Stimulated activated CD4-positive, alpha-beta T cell treated with anti-CD3 and anti-CD28 coated beads, Interleukin-15, amount 100 ng/mL, for 24 hours (primary cell): ENCODE measurements at places on chromosomes 7 and 10.

- no peak for DNase-seq
These were observed 30.7 kb upstream of the ELOVL3 start for GRCh38 chr10:102195296-102195870.

DNA sequence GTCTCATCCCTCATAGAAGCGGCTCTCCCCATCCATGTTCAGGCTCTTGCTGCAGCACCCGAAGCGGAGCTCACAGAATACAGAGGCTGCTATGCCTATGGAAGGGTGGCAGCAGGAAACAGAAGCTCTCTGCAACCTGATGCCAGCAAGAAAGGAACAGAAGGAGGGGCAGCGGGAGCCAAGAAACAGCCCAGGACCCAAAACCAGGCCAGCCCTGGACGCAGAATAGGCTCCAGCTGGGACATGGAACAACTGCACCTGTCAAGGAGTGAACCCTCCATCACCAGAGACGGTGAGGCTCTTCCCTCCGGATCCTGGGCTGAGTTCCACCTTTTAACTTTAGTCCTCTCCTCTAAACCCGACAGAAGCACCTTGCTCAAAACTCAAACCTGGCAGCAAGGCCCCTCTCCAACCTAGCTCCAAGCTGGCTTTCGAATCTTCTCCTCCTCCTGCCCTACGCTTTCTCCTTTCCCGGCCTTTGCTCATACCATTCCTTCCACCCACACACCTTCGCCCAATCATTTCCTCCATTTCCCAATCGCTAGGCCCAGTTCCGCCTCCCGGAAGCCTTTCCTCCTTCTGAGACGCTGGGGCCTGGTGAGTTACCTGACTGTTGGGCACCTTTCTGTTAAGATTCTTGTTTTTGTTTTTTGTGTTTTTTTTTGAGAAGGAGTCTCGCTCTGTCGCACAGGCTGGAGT lies 122.8 kb upstream of the ZNF92 start:
- DNase-seq: no peak

DNA sequence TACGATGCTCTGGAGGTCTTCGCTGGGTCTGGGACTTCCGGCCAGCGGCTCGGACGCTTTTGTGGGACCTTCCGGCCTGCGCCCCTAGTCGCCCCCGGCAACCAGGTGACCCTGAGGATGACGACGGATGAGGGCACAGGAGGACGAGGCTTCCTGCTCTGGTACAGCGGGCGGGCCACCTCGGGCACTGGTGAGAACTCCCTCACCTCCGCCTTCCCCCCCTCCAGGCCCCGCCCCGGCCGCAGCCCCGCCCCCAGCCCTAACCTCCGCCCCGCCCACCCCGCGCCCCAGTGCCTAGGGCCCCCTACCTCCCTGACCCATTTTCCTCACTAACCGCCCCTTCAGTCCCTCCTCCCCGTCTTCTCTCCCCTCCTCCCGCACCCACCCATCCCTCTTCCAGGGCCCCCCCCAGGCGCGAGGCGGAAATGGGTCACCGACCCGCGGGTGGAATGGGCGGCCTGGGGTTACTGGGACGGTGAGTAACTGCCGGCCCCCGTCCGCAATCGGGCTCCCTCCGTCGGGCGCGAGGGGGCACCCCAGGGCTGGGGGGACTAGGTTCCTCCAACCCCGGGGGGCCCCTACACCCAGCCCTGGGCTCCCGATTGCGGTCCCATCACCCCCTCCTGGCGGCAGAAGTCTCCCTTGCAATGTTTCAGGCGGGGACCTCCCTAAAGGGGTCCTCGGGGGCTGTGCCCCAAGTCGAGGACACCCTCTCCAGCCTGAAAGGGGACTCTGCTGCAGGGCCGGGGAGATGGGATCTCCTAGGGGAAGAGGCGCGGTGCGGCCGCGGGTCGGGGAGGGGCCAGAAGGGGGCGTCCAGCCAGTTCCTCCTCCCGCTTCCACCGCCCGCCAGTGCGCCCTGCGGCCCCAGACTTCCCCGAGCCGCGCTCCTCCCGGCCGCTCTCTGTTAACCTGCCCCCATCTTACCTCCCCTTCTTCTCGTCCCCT lies 2.1 kb downstream of the PCOLCE start:
- peak; percentile 82 for DNase-seq

- no peak for DNase-seq
These were observed 111.3 kb downstream of the ITGB8 start for GRCh38 chr7:20441991-20442441.

GRCh38 chr7:13778967-13779366 lies 210.5 kb downstream of the ETV1 start:
- DNase-seq: peak; percentile 5

DNA sequence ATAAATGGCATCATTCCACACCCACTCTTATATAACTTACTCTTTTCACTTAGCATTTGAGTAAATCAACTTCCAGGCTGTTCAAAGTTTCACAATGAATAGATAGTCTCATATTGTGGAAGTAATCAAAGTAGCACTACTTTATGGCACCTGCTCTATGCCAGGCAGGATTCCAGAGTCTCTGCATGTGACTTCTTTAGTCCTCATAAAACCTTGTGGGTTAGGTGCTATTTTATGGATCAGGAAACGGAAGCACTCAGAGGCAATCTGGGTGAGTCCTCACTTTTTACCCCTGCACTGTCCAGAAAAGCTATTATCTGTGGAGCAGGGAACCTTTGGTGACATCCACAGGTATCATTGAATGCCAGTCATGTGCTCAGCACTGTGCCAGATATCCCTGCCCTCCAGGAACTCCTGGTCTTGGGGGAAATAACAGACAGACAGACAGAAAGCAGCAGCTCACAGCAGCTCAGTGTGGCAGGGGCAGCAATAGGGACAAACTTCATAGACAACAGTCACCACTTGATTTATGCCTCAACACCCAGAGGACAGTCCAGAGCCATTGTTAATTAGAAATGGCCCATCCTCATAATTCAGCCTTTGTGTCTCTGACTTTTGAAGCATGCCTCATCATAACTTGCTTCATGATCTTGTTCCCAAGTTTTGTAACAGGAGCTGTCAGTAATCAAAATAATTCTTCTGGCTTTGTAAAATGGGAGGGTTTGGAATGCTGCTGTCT lies 160.6 kb downstream of the SEC23IP start:
- no peak for DNase-seq

DNA sequence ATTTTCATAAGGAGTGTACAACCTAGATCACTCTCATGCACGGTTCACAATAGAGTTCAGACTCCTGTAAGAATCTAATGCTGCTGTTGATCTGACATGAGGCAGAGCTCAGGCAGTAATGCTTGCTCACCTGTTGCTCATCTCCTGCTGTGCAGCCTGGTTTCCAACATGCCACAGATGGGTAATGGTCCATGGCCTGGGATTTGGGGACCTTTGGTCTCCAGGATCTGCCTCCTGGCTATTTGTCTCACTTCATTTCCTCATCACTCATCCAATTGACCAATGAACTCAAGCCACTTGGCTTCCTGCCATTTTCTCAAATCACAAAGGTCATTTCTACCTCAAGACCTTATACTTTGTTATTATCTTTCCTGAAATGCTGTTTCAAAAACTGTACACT lies 786.1 kb downstream of the ANKRD7 start:
- DNase-seq: no peak

- DNase-seq: no peak
These were observed 2.0 kb downstream of the COPS6 start for GRCh38 chr7:100090527-100091410.

- no peak for DNase-seq
These were observed 14.3 kb downstream of the CALML3 start for GRCh38 chr10:5538892-5539651.

DNA sequence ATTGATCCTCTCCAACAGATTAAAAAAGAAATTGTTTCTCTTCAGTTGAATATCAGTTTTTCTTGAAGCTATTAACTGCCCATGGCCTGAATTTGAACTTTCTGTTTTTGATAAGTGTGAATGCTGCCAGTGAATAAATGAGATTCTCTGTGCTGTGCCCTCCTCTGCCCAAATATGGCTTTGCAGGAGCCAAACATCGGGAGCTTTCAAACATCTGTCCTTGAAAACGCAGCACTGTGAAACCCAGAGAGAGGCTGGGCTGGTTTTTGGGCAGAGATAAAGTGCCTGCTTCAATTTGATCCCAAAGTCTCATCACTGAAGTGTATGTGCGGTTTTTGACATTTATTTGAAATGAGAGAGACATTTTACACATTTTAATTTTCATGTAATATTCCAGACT lies 268.3 kb upstream of the SHH start:
- DNase-seq: no peak

DNA sequence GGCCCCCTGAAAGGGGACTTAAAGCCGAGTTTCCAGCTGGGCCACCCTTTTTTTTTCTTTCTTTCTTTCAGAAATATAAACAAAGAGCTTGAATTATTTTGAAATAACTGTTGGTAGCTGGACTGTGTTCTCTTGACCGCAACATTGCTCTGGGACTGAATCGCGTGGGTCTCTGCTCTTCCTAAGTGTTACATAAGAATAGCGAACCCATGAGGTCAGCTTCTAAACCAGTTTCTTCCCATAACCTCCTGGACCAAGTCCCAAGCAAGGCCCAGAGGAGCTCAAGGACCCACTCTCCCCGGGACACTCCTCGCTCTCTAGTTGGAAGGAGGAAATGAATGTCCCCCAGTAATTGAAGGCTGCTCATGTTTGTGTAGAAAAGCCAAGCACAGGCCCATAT lies 91.1 kb downstream of the CXCL12 start:
- DNase-seq: no peak

DNA sequence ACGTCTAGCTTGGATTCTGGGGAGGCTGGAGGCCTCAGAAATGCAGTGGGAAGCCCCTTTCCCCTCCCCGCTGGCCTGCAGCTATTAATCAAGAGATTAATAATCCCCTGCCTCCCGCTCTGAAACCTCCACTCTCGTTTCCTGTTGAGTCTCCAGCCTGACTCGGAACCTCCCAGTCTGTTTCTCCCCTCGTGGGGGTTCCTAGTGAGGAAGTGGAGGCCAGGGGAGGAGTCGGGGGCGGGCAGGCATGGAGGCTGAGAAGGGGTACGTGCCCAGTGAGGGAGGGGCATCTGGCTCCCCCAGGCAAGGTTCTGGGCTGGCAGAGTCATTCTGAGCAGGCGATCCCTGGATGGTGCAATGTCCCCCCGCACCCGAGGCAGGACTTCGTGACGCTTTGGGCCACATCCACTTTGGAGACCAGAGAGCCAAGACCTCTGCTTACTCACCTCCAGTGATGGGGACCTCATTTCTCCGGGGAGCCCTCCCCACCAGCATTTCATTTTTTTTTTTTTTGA lies 73.6 kb downstream of the COL26A1 start:
- DNase-seq: no peak

GRCh38 chr10:6561552-6561951 lies 18.5 kb downstream of the PRKCQ start:
- DNase-seq: no peak

GRCh38 chr7:21986096-21986495 lies 40.4 kb upstream of the CDCA7L start:
- DNase-seq: no peak

DNA sequence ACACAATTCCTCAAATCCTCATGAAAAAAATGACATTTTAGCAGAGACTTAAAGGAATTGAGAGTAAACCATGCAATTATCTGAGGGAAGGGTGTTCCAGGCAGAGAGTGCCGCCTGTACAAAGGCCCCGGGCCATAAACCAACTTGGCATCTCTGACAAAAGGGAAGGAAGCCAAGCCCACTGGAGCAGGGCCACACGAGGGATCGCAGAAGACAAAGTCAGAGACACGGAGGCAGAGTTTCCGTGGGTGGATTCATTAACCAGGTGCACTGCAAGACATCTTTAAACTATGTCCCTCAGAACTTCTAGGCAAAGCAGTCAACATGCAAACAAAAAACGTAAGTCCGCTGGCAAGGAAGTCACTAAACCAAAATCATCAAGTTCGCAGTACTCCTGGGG lies 92.0 kb downstream of the SFMBT2 start:
- DNase-seq: no peak

DNA sequence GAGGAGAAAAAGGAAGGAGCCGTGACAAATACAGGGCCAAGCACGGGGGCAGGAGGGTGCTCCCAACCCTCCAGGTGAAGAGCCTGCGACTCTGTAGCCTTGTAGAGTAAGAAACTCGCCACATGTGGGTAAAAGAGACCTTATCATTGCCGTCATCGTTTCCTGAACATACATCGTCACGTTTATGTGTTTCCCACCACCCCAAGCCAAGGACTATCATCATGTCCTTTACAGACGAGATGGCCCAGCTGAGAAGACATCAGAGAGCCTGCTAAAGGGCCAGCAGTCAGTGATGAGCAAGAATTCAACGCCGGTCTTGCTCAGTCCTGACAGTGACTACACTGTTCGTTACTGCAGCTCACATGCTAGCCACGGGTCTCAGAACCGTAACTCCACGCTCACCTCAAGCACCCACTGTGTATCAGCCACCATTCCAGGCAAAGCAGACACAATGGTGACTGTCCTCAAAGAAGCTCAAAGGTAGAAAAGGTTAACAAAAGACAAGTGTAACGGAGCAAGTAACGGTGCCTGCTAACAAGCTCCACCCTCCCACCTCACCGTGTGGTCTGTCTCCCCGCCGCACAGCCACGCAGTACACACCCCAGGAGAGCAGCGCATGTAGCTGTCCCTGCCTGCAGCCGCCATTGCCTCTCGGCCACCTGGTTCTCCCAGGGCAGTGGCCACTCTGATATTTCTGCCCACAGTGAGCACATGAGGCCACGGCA lies 147.8 kb downstream of the MAD1L1 start:
- no peak for DNase-seq

- no peak for DNase-seq
These were observed 239.6 kb upstream of the STEAP1 start for GRCh38 chr7:89914711-89915110.

GRCh38 chr10:78648256-78648860 lies 420.4 kb upstream of the ZMIZ1 start:
- DNase-seq: no peak

DNA sequence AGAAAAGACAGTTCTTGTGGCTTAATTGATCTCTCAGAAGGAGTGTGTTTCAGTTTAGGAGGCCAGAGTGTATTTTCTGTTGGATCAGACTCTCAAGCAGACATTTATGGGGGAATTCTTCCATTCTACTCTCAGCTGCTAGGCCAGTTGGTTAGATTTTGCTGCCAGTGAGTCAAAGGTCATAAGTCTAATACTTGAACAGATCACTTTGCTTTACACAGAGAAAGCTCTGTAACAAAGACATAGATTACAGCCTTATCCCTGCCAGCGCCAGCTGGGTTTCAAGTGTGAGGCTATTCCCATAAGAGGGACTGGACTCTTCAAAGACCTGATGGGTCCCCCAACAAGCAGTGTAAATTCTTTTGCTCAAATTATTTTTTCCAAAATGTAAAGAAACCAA lies 145.6 kb upstream of the SEMA3C start:
- DNase-seq: no peak

DNA sequence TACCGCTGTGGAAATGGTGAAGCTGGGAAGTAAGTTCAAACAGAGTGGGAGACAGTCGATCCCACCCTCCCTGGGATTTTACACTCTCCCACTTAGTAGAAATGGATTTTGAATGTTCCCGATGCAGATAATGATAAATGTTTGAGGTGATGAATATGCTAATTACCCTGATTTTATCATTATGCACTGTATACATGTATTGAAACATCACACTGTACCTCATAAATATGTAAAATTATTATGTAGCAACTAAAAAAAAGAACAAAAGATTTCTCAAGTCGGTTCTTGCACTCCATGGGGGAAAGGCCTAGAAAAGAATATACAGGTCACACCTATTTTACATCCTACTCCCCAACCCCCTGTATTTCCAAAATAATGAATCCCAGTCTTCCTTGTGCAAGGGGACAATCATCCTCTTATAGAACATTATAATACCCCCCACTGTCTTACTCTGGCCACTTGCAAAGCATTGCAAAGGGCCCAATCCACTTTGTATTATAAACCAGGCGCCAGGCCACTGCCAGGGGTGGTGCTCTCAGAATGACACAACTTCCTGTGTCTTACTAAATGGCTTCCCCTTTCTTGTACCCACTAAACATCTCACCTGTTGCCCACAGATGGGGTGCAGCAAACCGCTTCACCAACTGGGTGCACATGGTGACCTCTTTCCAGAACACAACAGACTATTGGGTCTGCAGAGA lies 20.6 kb upstream of the OR2AE1 start:
- no peak for DNase-seq
